ENCODE measurements at places on chromosomes 12 and 14. TPM values are rescaled to one million over a fixed set of nuclear protein-coding genes. Genes with fewer than 3 reads are reported as not detected.
A peak's percentile ranks its signal among the peaks of the same experiment; 100 is the strongest.

The COX8C gene
- total RNA-seq, result not detected

The RNASE1 gene
- total RNA-seq, result 281 TPM

The NOVA1 gene
- 2.1 TPM for total RNA-seq

The SPTSSA gene
- total RNA-seq, result 5.1 TPM

The L2HGDH gene
- 3.1 TPM for total RNA-seq

DNA sequence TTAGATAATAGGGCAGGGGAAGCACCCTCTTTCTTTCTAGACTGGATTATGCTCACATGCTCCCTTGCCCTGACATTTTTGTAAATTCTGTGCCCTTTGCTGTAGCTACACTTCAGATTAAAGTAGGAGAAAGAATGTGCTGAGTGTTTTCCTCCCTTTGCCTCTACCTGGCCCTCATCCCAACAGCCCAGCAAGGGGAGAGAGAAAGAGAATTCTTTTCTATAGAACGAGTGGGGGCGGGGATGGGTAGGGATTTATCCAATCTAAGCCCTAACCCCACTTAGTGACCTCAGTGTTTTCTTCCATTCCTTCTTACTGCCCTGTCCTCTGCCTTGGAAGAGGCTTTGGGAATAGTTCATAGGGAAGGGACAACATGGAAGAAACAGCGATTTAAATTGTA, 13.5 kb downstream of the GPR84 start:
- H3K4me3 ChIP-seq, result no peak overlapping the region
- no peak overlapping the region for H3K27ac ChIP-seq

- no peaks in the 10 kb centered on the region for H3K36me3 ChIP-seq
- no peak for DNase-seq
- H3K4me1 ChIP-seq, result no peaks in the 10 kb centered on the region
Measured at GRCh38 chr14:27253966-27254365, 656.1 kb upstream of the NOVA1 start.

- DNase-seq, result no peak
- no peaks in the 10 kb centered on the region for H3K27me3 ChIP-seq
- no peaks in the 10 kb centered on the region for H3K4me1 ChIP-seq
- no peak overlapping the region for H3K4me3 ChIP-seq
- no peaks in the 10 kb centered on the region for H3K36me3 ChIP-seq
Measured at GRCh38 chr12:41709463-41710285, 435.0 kb downstream of the GXYLT1 start.

DNA sequence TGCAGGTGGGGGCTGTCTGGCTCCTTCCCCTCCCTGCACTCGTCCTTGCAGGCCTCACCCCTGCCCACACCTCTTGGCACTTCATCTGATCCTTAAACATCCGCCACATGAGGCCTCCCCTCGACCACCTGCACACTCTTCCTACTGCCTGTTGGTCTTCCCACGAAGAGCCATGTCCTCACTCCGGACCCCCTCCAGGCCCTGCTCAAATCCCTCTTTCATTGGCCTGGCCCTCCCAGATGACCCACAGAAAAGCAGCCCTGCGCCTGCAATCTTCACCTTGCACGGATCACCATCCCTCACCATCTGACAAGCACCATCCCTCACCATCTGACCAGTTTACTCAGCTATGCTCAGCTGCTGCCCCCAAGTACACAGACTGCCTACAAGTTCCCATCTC, 193.6 kb downstream of the BCL11B start:
- no peak for DNase-seq
- no peak overlapping the region for H3K27ac ChIP-seq
- H3K36me3 ChIP-seq, result no peaks in the 10 kb centered on the region

DNA sequence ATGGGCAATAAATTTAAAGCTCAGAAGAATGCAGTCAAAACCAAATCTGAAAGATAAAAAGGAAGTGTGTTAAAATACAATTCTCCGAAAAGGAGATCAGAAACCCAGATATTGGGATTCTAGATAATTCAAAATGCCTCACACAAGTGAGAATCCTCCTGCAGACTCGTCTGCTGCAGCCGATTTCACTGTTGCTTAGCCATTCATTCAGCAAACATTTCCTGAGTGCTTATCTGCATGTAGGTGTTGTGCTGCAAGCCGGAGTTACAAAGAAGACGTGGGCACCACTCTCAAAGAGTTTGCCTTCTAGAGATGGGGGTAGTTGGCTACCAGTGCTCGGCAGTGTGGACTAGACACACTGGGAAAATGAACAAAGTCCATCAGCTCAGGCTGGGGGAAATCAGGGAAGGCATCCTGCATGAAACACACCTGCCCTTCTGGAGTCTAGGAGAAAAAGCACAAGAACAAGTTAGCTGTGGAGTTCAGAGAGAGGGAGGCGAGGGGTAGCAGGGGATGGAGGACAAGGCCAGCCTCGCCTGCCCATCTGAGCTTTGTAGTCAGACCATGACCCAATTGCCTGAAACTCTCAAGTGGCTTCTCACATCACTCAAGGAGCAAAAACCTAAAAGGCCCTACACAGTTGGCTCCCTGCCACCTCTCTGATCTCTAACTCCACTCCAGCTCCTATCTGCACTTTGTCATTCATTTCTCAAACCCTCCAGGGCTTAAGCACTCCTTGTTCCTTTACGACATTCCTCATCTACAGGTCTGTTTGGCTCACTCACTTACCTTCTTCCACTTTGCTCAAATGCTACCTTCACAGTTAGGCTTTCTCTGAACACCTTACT, 310.0 kb upstream of the DDHD1 start:
- no peak overlapping the region for H3K27ac ChIP-seq
- DNase-seq, result no peak
- H3K4me1 ChIP-seq, result no peaks in the 10 kb centered on the region
- H3K4me3 ChIP-seq, result no peak overlapping the region
- no peaks in the 10 kb centered on the region for H3K36me3 ChIP-seq

GRCh38 chr12:12349711-12350665, at the start of gene MANSC1:
TSS of gene MANSC1 (minus strand) at chr12:12350242. CDS start at chr12:12343314, 6,928 bp downstream.
- H3K4me1 ChIP-seq, result no peaks in the 10 kb centered on the region
- peak within 1 kb of the TSS; percentile 81 for H3K27ac ChIP-seq
- DNase-seq, result peak; percentile 72
- no peaks in the 10 kb centered on the region for H3K27me3 ChIP-seq
- peak within 1 kb of the TSS; percentile 45 for H3K4me3 ChIP-seq

DNA sequence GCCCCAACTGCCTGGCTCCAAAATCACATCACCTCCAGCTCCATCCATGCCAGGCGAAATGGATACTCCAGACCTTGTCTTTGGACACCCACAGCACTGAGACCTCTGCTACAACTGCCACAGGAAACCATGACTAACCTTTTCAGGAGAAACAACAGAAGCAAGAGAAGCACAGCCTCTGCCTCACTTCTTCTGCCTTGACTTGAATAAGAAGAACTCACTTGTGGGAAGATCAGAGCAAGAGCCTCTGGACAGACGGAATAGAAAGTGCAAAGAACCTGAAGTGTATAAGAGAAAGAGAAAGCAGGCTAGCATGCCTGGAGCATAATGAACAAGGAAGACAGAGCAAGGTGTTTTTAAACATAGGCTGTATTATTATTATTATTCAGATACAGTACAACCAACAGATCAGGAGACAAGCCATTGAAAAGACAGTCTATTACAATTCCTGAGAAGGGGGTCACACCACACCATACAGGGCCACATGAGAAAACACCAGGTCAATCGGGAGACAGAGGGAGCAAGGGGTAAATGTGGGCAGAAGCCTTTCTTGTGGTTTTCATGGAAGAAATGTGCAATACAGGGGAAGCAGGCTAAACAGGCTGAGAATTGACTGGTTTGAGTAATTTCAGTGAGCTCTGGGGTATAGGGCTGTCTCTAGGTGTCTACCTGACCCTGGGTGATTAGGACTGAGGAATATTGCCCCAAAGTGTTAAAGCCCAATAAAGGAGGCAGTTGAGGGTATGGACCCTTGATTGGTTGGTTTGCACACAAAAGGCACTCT, 7.4 kb upstream of the OR10P1 start:
- H3K27me3 ChIP-seq, result no peaks in the 10 kb centered on the region
- no peak overlapping the region for H3K27ac ChIP-seq
- H3K4me3 ChIP-seq, result no peak overlapping the region

DNA sequence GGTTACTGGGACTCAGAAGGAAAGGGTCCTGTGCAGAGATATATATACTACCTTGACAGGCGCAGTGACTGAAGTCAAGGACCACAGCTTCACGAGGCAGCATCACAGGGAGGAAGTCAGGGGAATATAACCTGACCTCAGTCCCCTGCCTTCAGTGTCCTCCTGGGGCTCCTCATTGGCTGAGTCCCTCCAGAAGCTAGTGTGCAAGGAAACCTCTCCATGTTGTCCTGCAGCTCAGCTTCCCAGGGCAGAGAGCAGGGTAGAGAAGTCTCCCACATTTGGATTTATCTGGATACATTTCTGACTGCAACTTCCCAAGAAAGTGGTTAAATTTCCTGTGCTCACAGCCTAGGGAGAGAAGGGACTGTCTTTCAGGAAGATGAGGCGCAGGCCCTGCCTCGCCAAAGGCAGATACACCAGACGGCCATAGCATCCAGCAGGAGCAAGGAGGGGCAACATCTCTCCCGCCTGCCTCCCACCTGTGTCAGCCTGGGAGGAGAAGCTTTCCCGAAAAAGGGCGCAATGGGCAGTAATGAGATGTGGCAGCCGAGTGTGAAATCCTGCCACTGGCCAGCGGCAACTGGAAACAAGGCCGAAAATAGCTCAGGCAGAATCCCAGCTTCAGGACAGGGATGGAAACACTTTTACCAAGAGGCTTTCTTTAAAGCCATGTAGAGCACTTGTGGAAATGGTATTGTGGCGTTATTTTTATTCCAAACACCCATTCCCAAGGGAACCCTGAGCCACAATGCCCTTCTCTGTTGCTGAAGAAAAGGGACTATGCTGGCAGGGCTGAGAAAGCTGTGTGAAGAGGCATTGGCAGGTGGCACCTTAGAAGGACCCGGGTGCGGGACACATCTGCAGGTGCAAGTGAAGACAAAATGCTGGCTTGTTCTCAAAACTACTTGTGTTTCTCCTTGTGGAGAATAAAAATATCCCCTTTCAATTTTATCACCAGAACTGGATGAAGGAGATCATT, 54.9 kb upstream of the HIF1A start:
- no peak for DNase-seq
- H3K27me3 ChIP-seq, result no peaks in the 10 kb centered on the region
- H3K36me3 ChIP-seq, result no peaks in the 10 kb centered on the region
- H3K4me3 ChIP-seq, result no peak overlapping the region
- no peak overlapping the region for H3K27ac ChIP-seq

DNA sequence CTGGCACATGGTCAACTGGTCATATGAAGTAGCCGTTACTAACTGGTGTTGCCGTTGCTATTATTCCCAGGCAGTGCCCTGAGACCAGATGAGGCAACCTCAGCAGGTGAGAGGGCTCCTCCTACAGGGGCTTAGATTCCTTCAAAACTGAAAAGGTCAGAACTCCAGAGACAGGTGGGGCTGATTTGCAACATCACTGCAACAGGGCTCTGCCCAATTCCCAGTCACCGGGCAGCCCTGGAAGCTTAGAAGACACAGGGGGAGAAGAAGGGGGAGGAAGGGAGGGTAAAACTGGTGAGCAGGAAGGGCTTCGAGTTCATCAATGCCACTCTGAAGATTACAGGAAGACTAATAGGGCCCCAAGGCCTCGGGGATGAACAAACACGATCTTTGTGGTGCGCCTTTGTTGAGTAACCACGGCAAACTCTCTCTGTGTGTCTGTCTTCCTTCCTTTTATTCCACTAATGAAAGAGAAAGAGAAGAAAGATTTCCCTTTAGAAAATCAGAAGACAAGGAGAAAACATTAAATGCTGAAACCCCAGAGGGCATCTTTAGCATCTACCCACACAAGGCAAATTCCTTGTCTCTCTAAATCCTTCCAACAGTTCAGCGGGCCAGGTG, 749.1 kb upstream of the TBX3 start:
- no peak for DNase-seq
- H3K4me1 ChIP-seq, result no peaks in the 10 kb centered on the region
- no peaks in the 10 kb centered on the region for H3K36me3 ChIP-seq
- H3K27ac ChIP-seq, result no peak overlapping the region

- H3K27ac ChIP-seq, result no peak overlapping the region
- no peaks in the 10 kb centered on the region for H3K27me3 ChIP-seq
- no peaks in the 10 kb centered on the region for H3K36me3 ChIP-seq
- no peak overlapping the region for H3K4me3 ChIP-seq
- H3K4me1 ChIP-seq, result no peaks in the 10 kb centered on the region
- no peak for DNase-seq
Measured at GRCh38 chr12:105644770-105645169, 314.3 kb downstream of the C12orf75 start.

- no peaks in the 10 kb centered on the region for H3K27me3 ChIP-seq
- DNase-seq, result no peak
- no peak overlapping the region for H3K4me3 ChIP-seq
- H3K4me1 ChIP-seq, result no peaks in the 10 kb centered on the region
Measured at GRCh38 chr14:94501588-94502516, 7.4 kb downstream of the SERPINA12 start.

- no peak overlapping the region for H3K4me3 ChIP-seq
- no peaks in the 10 kb centered on the region for H3K36me3 ChIP-seq
- H3K4me1 ChIP-seq, result no peaks in the 10 kb centered on the region
- no peak overlapping the region for H3K27ac ChIP-seq
- DNase-seq, result no peak
Measured at GRCh38 chr12:110857528-110857927, 10.7 kb downstream of the CCDC63 start.

DNA sequence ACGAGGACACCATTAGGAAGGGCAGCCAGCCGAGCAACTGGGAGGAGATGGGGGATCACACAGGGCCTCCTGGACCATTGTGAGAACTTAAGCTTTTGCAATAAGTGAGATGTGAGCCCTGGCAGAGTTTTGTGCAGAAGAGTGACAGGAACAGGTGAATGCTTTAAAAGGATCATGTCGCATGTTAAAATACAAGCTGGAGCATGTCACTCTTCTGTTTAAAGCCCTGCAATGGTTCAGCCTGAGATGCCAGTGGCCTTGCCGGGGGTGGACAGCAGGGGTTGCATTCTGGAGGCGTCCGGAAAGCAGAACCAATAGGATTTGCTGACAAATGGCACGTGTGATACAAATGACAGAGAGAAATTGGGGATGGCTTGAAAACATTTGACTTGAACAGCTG, 137.5 kb upstream of the RFLNA start:
- H3K4me1 ChIP-seq, result no peaks in the 10 kb centered on the region
- no peaks in the 10 kb centered on the region for H3K27me3 ChIP-seq
- H3K4me3 ChIP-seq, result no peak overlapping the region

GRCh38 chr12:27095346-27095745, 13.0 kb upstream of the C12orf71 start:
- H3K4me3 ChIP-seq, result no peak overlapping the region
- no peak for DNase-seq
- H3K36me3 ChIP-seq, result no peaks in the 10 kb centered on the region
- no peak overlapping the region for H3K27ac ChIP-seq
- H3K27me3 ChIP-seq, result no peaks in the 10 kb centered on the region

DNA sequence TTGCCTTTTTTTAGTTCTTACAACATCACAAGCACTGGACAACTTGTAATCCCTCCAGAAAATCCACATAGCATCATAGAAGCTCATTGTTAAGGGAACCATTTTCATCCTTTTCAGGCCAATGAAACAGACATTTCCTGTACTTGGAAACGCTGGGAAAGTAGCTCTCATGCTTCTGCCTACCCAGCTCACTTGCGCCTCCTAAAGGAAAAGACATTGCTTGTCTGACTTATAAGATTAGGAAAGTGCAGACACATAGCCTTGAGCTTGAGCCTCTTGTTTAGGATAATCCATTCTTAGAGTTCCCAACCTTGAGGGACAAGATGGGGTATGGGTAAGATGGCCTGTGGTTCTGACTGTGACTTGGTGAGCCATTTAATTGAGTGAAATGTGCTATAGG, 589.5 kb downstream of the NOVA1 start:
- H3K27ac ChIP-seq, result no peak overlapping the region
- no peaks in the 10 kb centered on the region for H3K4me1 ChIP-seq
- H3K36me3 ChIP-seq, result no peaks in the 10 kb centered on the region
- no peak for DNase-seq
